ENCODE measurements at places on chromosomes 1 and 21. TPM values are rescaled to one million over a fixed set of nuclear protein-coding genes. Genes with fewer than 3 reads are reported as not detected.
A peak's percentile ranks its signal among the peaks of the same experiment; 100 is the strongest.

- peaks cover 74% of the 10 kb centered on the region for H3K27me3 ChIP-seq
- H3K27ac ChIP-seq: peak overlapping the region; percentile 65
- H3K36me3 ChIP-seq: no peaks in the 10 kb centered on the region
- peak overlapping the region; percentile 46 for H3K4me3 ChIP-seq
Observed at GRCh38 chr1:237042892-237043576, 1.1 kb downstream of the RYR2 start.

- H3K4me3 ChIP-seq: no peak overlapping the region
- no peaks in the 10 kb centered on the region for H3K27me3 ChIP-seq
- H3K36me3 ChIP-seq: peaks cover 8% of the 10 kb centered on the region
- peak; percentile 47 for DNase-seq
- H3K27ac ChIP-seq: peak overlapping the region; percentile 84
- H3K4me1 ChIP-seq: peaks cover 79% of the 10 kb centered on the region
Observed at GRCh38 chr21:38817371-38818324, 11.9 kb downstream of the ETS2 start.

GRHL3 gene
- total RNA-seq: not detected

DNA sequence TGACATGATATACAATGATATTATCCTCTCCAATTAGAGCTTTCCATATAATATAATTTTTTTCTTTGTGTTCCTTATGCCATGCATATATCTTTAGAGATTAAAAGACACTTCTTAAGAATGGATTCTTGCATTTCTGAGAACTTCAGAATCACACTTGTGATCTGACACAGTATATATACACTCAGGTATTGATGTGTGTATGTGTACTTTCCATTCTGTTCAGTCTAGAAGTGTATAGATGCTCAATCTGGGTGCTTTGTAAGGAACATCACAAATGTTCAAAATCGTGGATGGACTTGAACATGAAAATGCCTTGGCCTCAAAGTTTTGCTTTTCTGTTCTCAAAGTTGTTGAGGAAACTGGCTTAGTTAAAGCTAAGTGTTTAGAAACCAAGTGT is 102.7 kb downstream of the FGGY start:
- DNase-seq: no peak
- H3K36me3 ChIP-seq: no peaks in the 10 kb centered on the region
- no peaks in the 10 kb centered on the region for H3K27me3 ChIP-seq
- peaks cover 7% of the 10 kb centered on the region for H3K4me1 ChIP-seq

DNA sequence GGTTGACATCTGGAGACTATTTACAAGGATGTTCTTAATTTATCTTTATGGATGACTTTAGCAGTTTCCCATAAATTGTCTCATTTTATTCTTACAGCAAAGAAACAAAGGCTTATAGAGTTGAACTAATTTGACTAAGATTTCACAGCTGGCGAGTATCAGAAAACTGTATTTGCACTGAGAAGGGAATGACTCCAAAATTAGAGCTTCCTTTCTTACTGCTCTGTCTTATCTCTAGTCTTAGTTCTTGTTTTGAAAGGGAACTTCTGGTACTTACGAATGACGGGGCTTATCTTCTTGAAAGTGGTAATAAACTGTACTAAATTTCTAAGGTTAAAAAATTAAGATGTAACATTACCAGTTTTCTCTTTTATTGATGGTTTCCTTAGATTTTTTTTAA is 13.6 kb downstream of the CNST start:
- H3K4me1 ChIP-seq: peaks cover 79% of the 10 kb centered on the region
- DNase-seq: no peak
- no peaks in the 10 kb centered on the region for H3K36me3 ChIP-seq
- H3K27ac ChIP-seq: peak overlapping the region; percentile 87
- H3K27me3 ChIP-seq: no peaks in the 10 kb centered on the region

DNA sequence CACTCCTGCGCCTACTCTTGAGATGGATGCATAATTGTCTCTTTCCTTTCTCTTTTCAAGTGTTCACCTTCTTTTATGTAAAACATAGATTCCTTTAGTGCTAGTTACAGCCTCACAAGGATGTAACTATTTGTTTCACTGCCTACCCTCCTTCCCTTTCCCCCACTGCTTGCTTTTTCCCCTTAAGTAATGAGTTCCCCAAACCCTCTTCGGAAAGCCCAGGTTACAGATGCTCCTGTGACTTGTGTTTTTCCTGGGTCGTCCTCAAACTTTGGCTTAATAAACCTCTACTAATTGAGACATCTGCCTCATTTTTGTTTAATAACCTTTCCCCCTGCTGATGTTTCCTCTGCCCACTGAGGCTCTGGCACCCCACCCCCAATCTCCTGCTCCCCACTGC is 39.2 kb downstream of the C21orf91 start:
- H3K4me3 ChIP-seq: no peak overlapping the region
- H3K27me3 ChIP-seq: no peaks in the 10 kb centered on the region
- peak overlapping the region; percentile 12 for H3K27ac ChIP-seq
- no peaks in the 10 kb centered on the region for H3K4me1 ChIP-seq
- DNase-seq: no peak

DNA sequence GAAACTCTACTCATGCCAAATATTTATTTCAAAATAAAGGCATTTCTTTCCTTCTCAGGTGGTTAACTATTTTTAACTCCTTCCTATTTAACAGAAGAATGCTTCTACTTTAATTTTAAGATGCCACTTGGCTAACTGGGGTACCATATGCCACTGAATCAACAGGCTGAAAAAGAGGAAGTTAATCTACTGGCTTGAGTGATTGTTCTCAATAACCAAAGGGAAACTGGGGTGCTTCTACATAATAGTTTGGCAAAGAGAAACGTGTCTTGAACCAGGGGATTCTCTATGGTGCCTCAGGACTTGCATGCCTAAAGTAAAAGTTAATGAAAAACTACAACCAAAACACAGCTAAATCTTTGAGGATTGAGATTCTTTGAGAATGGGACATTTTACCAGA is 142.6 kb downstream of the DENND1B start:
- H3K27me3 ChIP-seq: no peaks in the 10 kb centered on the region
- H3K4me3 ChIP-seq: no peak overlapping the region
- H3K27ac ChIP-seq: no peak overlapping the region
- DNase-seq: no peak

NUDT4B gene
- 29.5 TPM for total RNA-seq

PTPN14 gene
- 9.7 TPM for total RNA-seq

GBP1 gene
- 31.0 TPM for total RNA-seq

KRTAP13-2 gene
- not detected for total RNA-seq

GRCh38 chr1:185398022-185398421 is 81.0 kb upstream of the IVNS1ABP start:
- H3K27ac ChIP-seq: no peak overlapping the region
- H3K4me3 ChIP-seq: no peak overlapping the region
- no peaks in the 10 kb centered on the region for H3K36me3 ChIP-seq
- DNase-seq: no peak
- no peaks in the 10 kb centered on the region for H3K4me1 ChIP-seq

NLRP3 gene
- total RNA-seq: not detected

DNA sequence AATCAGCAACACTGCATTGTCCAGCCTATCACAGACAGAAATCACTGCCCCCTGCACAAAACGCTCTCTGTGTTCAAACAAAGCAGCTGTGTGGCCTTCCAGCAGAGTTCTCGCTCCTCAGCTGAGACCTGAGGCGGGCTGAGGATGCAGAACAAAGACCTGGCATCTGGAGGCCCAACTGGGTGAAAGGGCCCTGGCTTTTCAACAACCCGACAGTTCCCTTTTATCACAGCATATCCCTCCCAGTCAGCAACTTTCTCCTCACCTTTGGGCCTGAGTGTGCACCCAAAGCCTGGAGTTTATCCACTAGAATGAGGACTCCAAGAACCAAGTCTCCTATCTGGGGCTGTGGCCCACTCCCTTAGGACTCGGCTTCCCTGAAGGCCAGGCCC is 42.6 kb upstream of the A3GALT2 start:
- H3K4me1 ChIP-seq: peaks cover 10% of the 10 kb centered on the region
- peak overlapping the region; percentile 65 for H3K27ac ChIP-seq
- DNase-seq: no peak
- H3K36me3 ChIP-seq: no peaks in the 10 kb centered on the region
- no peaks in the 10 kb centered on the region for H3K27me3 ChIP-seq

CYP4Z1 gene
- total RNA-seq: 1.9 TPM

GRCh38 chr1:217539510-217539909 is 91.4 kb downstream of the GPATCH2 start:
- no peak overlapping the region for H3K27ac ChIP-seq
- H3K4me3 ChIP-seq: no peak overlapping the region
- DNase-seq: no peak
- no peaks in the 10 kb centered on the region for H3K36me3 ChIP-seq
- H3K4me1 ChIP-seq: peaks cover 8% of the 10 kb centered on the region

GJB3 gene
- 6.7 TPM for total RNA-seq

PRKCZ gene
- total RNA-seq: 48.6 TPM

DNA sequence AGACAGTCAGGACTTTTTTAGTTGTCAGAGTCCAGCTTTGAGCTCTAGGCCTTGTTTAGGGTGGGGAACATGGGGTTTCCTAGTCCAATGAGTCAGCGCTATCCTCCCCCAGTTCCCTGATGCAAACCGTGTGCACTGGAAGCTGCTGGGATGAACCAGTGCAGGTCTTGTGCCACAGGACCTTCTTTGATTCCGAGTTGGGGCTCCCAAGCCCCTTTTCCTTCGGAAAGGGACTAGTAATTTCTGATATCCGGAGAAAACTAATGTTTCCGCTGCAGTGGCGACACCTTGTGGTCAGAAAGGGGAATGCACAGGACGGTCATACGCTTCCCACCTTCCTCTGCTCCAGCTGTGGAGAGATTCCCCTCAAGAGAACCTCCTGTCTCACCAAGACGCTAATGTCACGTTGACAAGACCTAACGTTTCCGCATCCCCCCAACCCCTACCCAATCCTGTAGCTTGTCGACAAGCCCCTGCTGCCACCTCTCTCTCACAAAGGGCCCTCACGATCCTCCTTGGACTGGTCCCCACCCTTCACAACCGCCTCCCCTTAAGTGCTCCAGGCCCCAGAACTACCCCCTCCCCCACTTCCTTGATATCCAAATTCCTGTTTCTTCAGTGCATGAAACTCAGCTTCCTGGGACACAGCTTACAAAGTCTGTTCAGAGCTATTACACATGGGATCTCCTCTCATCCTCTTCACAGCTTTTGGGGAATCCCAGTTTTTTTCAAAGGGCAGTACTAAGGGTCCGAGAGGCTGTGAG is 30.9 kb downstream of the GPA33 start:
- no peak overlapping the region for H3K27ac ChIP-seq
- DNase-seq: peak; percentile 74
- H3K36me3 ChIP-seq: no peaks in the 10 kb centered on the region
- H3K4me1 ChIP-seq: no peaks in the 10 kb centered on the region
- no peak overlapping the region for H3K4me3 ChIP-seq

DNA sequence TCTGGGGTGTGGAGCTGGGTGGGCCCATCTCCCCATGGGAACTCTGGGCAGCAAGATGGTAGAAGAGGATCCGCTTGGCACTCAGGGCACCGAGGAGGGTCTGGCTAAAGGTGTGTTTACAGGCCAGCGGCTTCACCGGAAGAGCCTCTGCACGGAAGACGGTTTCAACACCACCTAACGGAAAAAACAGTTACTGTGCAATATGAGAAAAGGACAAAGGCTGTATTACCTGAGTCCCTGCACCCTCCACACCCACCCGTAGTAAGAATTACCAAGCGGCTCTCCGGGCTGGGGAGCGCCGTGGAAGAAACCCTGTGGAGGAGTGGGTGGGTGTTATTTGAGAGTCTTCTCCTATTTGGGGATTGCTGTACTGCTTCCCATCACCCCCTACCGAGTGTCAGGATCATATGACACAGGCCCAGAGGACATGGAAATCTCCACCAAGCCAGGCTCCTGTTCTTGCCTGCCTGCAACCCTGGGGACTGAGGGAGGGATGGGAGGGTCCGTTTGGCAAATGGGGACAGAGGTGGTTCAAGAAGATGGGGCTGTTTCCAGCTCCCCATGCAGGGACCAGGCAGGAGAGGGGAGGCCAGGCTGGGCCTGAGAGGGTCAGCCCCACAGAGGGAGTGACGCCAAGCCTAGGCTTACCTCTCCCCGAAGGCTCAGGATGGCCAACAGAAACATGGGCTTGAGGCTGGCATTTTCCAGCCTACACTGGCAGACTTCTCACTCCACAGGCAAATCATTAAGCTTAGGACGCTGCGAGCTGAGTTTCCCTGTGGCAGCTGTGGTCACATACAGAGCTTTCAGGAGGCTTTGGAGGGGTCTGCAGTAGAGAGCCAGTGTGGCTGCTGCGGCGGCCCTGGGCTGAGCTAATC is 203.5 kb upstream of the TMEM51 start:
- no peaks in the 10 kb centered on the region for H3K27me3 ChIP-seq
- H3K4me1 ChIP-seq: peaks cover 2% of the 10 kb centered on the region
- H3K36me3 ChIP-seq: no peaks in the 10 kb centered on the region
- no peak overlapping the region for H3K27ac ChIP-seq

MTARC1 gene
- total RNA-seq: 16.8 TPM

KPNA6 gene
- 22.4 TPM for total RNA-seq

RHCE gene
- not detected for total RNA-seq

KRTAP22-2 gene
- total RNA-seq: not detected

- H3K36me3 ChIP-seq: no peaks in the 10 kb centered on the region
- no peak for DNase-seq
- H3K4me3 ChIP-seq: no peak overlapping the region
Observed at GRCh38 chr1:1302951-1303509, 4.7 kb downstream of the ACAP3 start.

DNA sequence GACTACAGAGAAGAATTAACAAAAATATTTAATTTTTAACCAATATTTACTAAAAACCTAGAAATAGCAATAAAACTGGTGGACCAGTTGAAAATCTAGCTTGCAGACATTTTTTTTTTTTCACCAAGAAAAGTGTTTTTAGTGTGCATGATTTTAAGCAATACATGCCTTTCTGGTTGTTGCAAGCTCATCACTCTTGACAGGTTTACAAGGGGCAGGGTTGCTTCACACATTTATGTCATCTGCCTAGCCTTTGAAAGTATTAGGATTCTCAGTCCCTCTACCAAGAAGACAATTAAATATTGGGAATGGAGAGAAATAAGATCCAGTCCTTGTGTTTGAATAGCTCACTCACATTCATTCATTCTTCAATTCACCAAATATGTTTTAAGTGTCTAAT is 53.8 kb upstream of the LYPLAL1 start:
- H3K27me3 ChIP-seq: no peaks in the 10 kb centered on the region
- H3K4me1 ChIP-seq: no peaks in the 10 kb centered on the region
- no peak overlapping the region for H3K4me3 ChIP-seq
- no peak for DNase-seq
- no peaks in the 10 kb centered on the region for H3K36me3 ChIP-seq

- no peaks in the 10 kb centered on the region for H3K27me3 ChIP-seq
- H3K4me1 ChIP-seq: peaks cover 19% of the 10 kb centered on the region
- H3K4me3 ChIP-seq: no peak overlapping the region
- H3K36me3 ChIP-seq: no peaks in the 10 kb centered on the region
Observed at GRCh38 chr1:223008808-223009207, 134.2 kb downstream of the TLR5 start.

DYRK3 gene
- 1.6 TPM for total RNA-seq

GRCh38 chr1:31084782-31085569 is 19.5 kb upstream of the PUM1 start:
- no peaks in the 10 kb centered on the region for H3K36me3 ChIP-seq
- no peak for DNase-seq
- H3K27me3 ChIP-seq: no peaks in the 10 kb centered on the region
- H3K27ac ChIP-seq: no peak overlapping the region
- no peaks in the 10 kb centered on the region for H3K4me1 ChIP-seq

- no peaks in the 10 kb centered on the region for H3K36me3 ChIP-seq
- H3K4me1 ChIP-seq: no peaks in the 10 kb centered on the region
- no peak overlapping the region for H3K27ac ChIP-seq
- H3K27me3 ChIP-seq: no peaks in the 10 kb centered on the region
Observed at GRCh38 chr21:29190923-29191331, 60.5 kb downstream of the MAP3K7CL start.

All from transverse colon (tissue), 4 donors.